HCT116 (cell line): ENCODE measurements at places on chromosomes 5 and 9. TPM values are rescaled to one million over a fixed set of nuclear protein-coding genes. Genes with fewer than 3 reads are reported as not detected.

GCNT1 gene
- total RNA-seq, result 5.8 TPM

CTXN3 gene
- total RNA-seq, result not detected

HSPB3 gene
- total RNA-seq, result not detected

C5orf52 gene
- total RNA-seq, result not detected

PCA3 gene
- total RNA-seq, result not detected

SLC4A9 gene
- 0.49 TPM for total RNA-seq

COL15A1 gene
- total RNA-seq, result 0.15 TPM

HTR4 gene
- total RNA-seq, result not detected

DNA sequence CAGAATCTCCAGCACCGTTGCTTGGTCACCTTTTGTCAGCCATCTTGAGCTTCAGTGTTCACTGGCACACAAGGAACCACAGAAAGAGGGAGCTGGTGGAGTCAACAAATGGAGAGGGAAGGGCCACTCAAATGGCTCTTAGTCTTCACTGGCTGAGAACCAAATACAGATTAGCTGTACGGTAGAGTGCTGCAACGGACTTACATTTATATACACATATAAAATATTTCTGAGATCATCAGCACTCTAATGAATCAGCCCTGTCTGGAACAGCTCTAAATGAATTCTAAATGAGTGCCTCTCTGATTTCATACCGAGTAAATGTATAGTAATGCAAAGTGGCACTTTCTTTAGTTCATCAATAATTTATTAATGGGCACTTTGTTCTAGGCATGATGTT, 24.8 kb downstream of the KCTD16 start:
- no peak overlapping the region for H3K4me3 ChIP-seq
- no peak for DNase-seq
- no peaks in the 10 kb centered on the region for H3K36me3 ChIP-seq
- no peak overlapping the region for H3K27ac ChIP-seq
- H3K4me1 ChIP-seq, result no peaks in the 10 kb centered on the region

DNA sequence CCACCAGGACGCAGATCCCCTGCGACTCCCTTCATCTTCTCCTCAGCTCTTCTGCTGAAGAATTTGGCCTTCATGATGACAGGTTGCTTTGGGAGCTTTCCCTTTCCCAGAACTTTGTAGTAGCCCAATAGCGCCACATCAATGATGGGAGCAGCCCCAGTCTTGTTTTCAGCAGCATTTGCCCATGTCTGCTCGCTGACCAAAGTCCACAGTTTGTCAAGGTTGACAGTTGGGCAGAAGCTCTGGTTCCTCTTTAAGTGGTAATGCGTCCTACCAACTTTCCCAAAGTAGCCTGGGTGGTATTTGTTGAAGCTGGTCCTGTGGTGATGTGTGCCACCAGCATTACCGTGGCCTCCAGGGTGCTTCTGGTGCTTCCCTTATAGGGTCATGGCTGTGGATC, 62.2 kb downstream of the GCNT4 start:
- no peaks in the 10 kb centered on the region for H3K27me3 ChIP-seq
- H3K27ac ChIP-seq, result no peak overlapping the region
- no peak for DNase-seq
- H3K4me3 ChIP-seq, result no peak overlapping the region
- no peaks in the 10 kb centered on the region for H3K4me1 ChIP-seq

DNA sequence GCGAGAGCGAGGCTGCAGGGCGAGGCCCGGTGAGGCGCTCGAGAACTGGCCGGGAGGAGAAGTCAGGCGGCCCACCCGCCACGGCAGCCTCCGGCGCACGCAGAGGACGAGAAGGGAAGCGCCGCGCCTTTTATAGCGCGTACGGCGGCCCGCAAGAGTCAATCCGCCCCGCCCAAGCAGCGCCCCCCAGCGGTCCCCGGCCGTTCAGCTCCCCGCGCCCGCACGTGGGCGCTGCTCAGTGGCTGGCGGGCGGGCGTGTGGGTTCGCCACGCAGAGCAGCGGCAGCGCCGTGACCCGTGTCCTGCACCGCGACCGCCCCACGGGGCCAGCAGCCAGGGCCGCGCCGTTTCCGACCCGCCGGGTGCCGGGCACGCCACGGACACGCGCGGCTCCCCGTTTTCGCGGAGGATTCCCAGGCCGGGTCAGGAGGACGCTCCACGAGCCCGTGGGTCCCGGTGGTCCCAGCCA, 14.6 kb downstream of the LCN10 start:
- H3K4me3 ChIP-seq, result peak overlapping the region; percentile 93
- peak; percentile 60 for DNase-seq
- no peaks in the 10 kb centered on the region for H3K27me3 ChIP-seq

DNA sequence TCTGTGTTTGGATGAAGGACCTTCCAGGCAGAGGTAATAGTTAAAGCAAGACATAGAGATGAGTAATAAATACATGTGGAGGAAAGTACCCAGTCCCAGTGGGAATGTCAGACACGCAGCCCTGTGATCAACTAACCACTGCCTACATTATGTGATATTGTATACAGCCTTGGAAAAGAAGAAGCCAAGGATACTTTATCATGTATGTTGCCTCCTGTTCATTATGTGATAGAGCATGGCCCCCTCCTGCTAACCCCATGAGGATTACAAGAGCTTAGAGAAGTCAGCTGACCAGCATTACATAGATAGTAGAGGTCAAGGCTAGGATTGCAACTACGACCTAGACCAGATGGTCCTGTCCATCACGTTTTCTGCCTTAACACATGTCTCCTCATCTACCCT, 497.0 kb upstream of the TNC start:
- no peak overlapping the region for H3K27ac ChIP-seq
- H3K4me3 ChIP-seq, result no peak overlapping the region
- H3K4me1 ChIP-seq, result no peaks in the 10 kb centered on the region
- no peaks in the 10 kb centered on the region; the same call in 1 of the 2 replicates for H3K36me3 ChIP-seq

- H3K27me3 ChIP-seq, result no peaks in the 10 kb centered on the region; the same call in 1 of the 2 replicates
- H3K36me3 ChIP-seq, result no peaks in the 10 kb centered on the region
- H3K4me1 ChIP-seq, result no peaks in the 10 kb centered on the region
- no peak overlapping the region for H3K4me3 ChIP-seq
Measured at GRCh38 chr5:54837093-54837492, 148.3 kb downstream of the ESM1 start.

- H3K27me3 ChIP-seq, result no peaks in the 10 kb centered on the region
- no peak for DNase-seq
- H3K27ac ChIP-seq, result no peak overlapping the region
Measured at GRCh38 chr9:13427587-13427986, 148.1 kb upstream of the MPDZ start.

DNA sequence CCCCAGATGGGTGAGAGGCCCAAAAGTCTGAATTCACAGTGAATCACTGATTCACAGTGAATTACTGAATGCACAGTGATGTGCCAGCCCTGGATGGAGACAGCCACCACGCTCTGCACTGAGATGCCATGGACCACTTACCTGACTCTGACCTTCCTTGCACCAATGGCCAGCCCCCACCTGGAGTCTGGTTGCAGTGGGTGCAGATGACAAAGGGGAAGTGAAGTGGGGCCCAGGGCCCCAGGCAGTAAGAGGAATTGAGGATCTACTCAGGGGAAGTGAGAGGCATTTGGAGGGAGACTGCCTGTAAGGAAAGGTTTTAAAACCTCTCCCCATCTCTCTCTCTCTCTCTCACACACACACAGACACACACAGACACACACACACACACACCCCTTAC, 412.1 kb downstream of the CYLC2 start:
- no peaks in the 10 kb centered on the region for H3K36me3 ChIP-seq
- H3K4me1 ChIP-seq, result no peaks in the 10 kb centered on the region
- H3K27ac ChIP-seq, result no peak overlapping the region
- H3K4me3 ChIP-seq, result no peak overlapping the region

DNA sequence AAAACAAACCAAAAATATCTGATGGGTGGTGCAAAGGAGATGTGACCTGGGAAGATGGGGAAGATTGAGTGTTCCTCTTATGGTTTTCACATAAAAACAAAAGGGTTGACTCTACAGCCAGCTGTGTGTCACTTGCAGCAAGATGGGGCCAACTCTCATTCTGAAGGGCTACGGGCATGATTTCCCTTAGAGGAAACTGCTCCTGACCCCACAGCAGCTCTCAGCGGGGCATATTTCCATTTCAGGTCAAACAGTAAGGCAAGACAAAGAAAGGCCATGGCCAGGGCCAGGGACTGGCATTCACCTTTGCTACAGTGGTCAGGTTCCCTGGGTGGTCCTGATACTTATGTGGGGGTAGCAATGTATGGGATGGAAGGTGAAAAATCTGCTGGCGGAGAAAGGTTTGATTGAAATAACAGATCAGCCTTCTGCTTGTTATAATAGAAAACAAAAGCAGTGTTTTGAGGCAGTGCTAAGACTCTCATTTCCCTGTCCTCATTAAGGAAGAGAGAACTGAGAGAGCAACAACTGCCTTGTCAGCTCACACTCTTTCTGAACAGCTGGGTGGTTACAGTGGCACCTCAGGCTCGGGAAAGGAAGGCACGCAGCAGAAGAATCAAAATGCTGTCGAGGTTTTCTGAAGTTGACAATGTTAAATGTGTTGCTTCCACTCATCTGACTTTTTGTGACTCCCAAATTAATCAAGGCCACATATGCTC, 120.7 kb upstream of the PCA3 start:
- no peaks in the 10 kb centered on the region for H3K27me3 ChIP-seq
- DNase-seq, result no peak
- no peak overlapping the region for H3K27ac ChIP-seq
- no peaks in the 10 kb centered on the region for H3K4me1 ChIP-seq

DNA sequence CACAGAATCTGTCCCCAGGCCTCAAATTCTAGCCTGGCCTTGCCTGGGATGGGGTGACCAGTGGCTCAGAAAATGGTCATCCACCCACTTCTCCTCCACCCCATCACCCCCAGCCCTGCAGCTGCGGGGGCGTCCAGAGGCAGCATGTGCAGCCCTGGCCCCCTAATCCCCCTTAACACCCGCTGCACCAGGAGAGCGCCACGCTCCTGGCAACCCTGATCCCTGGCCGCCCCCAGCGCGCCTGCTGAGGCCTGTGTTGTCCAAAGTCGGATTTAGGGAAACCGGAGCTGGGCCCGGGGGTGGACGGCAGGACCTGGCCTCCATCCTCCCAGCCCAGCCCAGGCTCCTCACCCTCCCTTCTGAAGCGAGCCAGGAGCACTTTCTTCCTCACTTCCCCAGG, 22.0 kb downstream of the NR5A1 start:
- H3K27ac ChIP-seq, result no peak overlapping the region
- DNase-seq, result no peak
- no peaks in the 10 kb centered on the region for H3K36me3 ChIP-seq
- no peaks in the 10 kb centered on the region for H3K27me3 ChIP-seq
- peaks cover 4% of the 10 kb centered on the region; the same call in 1 of the 2 replicates for H3K4me1 ChIP-seq
